Brain (organoid and tissue), 16 donors: ENCODE measurements at places on chromosomes 7 and 10.
A peak's percentile ranks its signal among the peaks of the same experiment; 100 is the strongest.

GRCh38 chr7:7583731-7584130, 17.0 kb downstream of the MIOS start:
- no peak for DNase-seq

DNA sequence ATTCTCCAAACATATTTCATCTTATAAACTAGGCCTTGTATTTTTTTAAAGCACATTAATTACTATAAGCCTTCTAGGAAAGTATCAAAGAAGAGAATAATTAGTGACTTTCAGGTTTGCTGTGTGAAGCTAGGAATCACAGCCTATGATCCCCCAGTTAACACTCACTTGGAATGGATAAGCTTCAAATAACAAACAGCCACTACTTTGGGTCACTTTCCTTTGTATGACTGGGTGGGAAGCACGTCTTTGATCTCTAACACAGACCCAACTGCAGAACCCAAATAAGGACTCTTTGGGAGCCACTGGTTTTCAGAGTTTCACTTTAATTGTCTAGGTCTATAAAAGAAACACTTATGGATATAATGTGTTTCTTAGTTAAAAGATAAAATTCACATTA, 769.3 kb downstream of the MAGI2 start:
- no peak for DNase-seq

- DNase-seq, result no peak
Observed at GRCh38 chr7:35691827-35692307, 3.1 kb downstream of the HERPUD2 start.

GRCh38 chr7:152502813-152503790, 67.3 kb upstream of the KMT2C start:
- no peak for DNase-seq

GRCh38 chr7:95295397-95295796, 28.9 kb downstream of the PON1 start:
- DNase-seq, result no peak

DNA sequence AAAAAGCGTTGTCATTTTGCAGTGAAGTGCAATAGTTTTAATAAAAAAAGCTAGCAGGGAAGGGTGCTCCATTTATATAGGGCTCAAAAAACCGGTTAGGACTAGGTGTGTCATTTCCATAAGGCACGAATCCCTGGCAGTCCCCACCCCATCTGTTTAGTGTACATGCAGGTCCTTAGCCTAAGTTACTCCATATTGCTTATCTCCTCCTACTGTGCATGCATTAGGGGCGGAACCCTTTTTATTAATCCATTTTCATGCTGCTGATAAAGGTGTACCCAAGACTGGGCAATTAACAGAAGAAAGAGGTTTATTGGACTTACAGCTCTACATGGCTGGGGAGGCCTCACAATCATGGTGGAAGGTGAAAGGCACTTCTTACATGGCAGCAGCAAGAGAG, 301.4 kb downstream of the ABCA13 start:
- DNase-seq, result no peak

DNA sequence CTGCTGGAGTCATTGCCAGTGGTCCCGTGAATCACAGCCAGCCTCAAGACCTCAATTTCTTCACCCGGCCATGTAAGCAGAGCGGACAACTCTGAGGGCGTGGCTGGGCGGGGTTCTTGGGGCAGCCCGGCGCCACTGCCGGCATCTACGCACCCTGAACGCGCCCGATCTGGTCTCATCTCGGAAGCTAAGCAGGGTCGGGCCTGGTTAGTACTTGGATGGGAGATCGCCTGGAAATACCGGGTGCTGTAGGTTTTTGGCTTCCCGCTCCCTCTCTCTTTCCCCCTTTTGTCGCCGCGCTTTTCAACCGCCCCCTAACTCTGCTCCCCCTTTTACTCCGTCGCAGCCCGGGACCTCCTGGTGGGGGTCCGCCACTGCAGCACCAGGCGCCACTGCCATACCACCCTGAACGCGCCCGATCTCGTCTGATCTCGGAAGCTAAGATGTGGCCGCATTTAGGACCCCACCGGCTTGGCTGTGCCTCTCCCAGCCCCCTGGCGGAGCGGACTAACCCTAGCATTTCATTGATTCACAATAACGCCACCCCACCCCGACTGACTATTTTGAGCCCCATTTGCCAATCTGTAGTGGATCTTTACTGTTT, 25.3 kb downstream of the GARIN1A start:
- DNase-seq, result peak; percentile 35

- DNase-seq, result no peak
Observed at GRCh38 chr10:5595994-5596471, 70.4 kb downstream of the ASB13 start.

- DNase-seq, result no peak
Observed at GRCh38 chr10:88138319-88138848, 275.0 kb downstream of the PTEN start.

- peak; percentile 88 for DNase-seq
Observed at GRCh38 chr10:103859161-103860086, 4.0 kb upstream of the SH3PXD2A start.

- DNase-seq, result no peak
Observed at GRCh38 chr10:82245906-82246560, 371.0 kb downstream of the NRG3 start.
